ENCODE measurements at places on chromosomes 16 and 17. TPM values are rescaled to one million over a fixed set of nuclear protein-coding genes. Genes with fewer than 3 reads are reported as not detected.

DNA sequence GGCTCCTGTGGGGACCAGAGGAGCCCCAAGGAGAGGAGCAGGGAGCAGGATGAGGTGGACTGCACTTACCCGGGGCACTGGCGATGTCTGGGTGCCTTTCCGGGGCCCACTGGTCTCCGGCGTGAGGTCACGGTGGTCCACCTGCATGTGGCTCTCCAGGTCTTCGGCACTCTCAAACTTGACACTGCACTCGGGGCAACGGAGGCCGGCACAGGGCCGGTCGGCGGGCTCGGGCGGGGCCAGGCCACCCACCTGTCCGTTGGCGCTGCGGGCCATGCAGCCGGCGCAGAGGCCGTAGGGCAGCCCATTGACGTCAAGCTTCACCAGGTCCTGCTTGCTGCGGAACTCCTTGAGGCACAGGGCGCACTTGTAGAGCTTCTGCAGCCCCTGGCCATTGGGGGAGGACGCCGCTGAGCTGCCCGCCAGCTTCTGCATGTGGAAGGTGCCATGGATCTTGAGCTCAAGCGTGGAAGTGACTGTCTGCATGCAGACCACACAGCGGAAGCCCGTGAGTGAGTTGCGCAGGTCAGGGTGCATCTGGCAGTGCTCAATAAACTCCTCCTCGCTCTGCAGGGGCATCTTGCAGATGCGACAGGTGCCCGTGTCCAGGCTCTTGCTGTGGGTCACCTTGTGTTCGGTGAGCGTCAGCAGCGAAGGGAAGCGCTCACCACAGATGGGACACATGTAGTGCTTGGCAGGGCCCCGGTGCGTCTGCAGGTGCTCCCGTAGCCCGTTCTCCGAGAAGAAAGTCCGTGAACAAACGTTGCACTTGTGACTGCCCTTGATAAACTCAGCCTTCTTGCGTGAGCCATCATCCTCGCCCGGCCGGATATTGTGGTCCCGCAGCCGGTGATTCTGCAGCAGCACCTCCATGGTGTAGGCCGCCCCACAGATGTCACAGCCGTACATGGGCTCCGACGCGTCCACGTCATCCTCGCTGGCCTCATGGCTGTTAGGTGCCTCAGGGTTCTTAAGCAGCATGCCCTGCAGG lies 220.0 kb downstream of the ZNF423 start:
- no peak for DNase-seq
- H3K27me3 ChIP-seq, result no peaks in the 10 kb centered on the region
- no peak overlapping the region for H3K27ac ChIP-seq
- H3K36me3 ChIP-seq, result no peaks in the 10 kb centered on the region

DNA sequence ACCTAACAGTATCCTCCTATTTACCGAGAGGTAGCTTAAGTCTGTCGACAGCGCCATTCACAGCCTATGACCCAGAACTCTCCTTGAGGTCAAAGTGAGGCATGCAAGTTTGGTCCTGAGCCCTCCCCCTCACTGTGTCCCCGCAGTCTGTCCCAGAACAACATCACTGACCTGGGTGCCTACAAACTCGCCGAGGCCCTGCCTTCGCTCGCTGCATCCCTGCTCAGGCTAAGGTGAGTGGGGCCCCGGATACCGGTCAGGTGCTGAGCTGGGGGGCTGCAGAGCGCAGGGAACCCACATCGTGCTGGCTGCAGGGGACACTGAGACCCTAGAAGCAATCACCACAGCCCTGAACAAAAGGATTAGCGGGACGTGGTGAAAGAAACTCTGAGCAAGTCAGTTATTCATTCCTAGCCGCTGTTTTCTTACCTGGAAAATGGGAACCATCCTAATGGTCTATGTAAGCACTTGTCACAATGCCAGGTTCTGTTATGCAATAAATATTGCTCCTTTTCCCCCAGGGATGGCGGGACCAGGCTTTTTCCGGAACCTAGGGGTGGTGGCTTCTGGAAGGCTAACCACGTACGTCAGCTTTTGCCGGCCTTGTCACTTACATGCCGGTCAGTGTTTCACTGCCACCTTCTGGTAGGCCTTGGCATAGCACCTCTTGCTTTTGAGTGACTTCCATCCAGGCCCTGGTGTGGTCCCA lies 23.8 kb downstream of the DEXI start:
- H3K27me3 ChIP-seq, result no peaks in the 10 kb centered on the region
- H3K27ac ChIP-seq, result peak overlapping the region; percentile 51
- peaks cover 96% of the 10 kb centered on the region for H3K36me3 ChIP-seq

DNA sequence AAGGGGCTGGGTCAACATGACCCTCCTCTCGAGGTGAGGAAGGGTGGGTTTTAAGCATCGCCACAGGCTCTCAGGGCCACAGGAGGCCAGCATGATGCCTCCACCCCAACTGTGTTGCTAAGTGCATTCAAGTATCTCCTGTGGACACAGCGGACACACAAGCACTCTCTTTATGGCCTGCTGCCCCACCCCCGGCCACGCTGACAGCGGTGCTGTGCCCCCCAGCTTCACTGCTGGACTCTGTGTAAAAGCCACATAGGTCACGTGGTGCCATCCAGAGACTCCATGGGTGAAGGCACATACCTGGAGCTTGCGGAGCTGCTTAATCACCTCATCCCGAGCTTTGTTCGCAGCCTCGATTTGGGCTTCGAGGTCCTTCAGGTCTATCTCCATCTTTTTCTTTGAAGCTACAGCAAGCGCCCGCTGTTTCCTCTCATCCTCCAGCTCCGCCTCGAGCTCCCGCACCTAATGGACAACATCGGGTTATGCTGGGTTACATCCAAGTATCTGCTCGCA lies 51.5 kb downstream of the NDEL1 start:
- no peak overlapping the region for H3K4me3 ChIP-seq
- H3K36me3 ChIP-seq, result peaks cover 5% of the 10 kb centered on the region
- no peaks in the 10 kb centered on the region for H3K27me3 ChIP-seq
- H3K4me1 ChIP-seq, result no peaks in the 10 kb centered on the region

DNA sequence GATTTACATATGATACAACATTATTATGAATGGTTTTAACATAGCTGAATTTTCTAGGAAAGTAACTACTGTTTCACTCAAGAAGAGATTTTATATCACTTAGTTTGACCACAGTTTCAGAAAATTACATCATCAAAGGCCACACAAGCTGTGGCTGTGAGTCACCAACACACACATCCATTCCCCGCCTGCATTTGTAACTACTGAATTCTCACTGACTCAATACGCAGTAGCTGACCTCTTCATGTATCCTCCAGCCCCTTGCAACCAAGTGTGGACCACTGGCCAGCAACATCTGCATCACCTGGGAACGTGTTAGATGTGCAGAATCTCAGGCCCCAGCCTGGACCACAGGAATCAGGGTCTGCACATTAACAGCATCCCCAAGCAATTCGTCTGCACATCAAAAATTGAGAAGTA lies 197.6 kb downstream of the XYLT1 start:
- peaks cover 19% of the 10 kb centered on the region for H3K4me1 ChIP-seq
- no peak overlapping the region for H3K4me3 ChIP-seq
- no peak overlapping the region for H3K27ac ChIP-seq
- no peaks in the 10 kb centered on the region for H3K27me3 ChIP-seq

- no peaks in the 10 kb centered on the region for H3K4me1 ChIP-seq
- DNase-seq, result no peak
- H3K36me3 ChIP-seq, result no peaks in the 10 kb centered on the region
Observed at GRCh38 chr16:47987136-47987535, 168.7 kb downstream of the ABCC12 start.

- H3K27ac ChIP-seq, result no peak overlapping the region
- H3K4me3 ChIP-seq, result no peak overlapping the region
- H3K36me3 ChIP-seq, result peaks cover 3% of the 10 kb centered on the region
Observed at GRCh38 chr17:38717139-38717745, 12.2 kb downstream of the MLLT6 start.

- no peaks in the 10 kb centered on the region for H3K27me3 ChIP-seq
- no peak overlapping the region for H3K27ac ChIP-seq
- no peaks in the 10 kb centered on the region for H3K4me1 ChIP-seq
- H3K4me3 ChIP-seq, result no peak overlapping the region
- no peaks in the 10 kb centered on the region for H3K36me3 ChIP-seq
Observed at GRCh38 chr17:82281502-82282238, 8.2 kb upstream of the CSNK1D start.

GRCh38 chr17:44628243-44629188 lies 27.8 kb upstream of the MEIOC start:
- H3K4me3 ChIP-seq, result no peak overlapping the region
- H3K27ac ChIP-seq, result peak overlapping the region; percentile 72
- H3K4me1 ChIP-seq, result peaks cover 8% of the 10 kb centered on the region
- H3K36me3 ChIP-seq, result no peaks in the 10 kb centered on the region
- DNase-seq, result peak; percentile 65

DNA sequence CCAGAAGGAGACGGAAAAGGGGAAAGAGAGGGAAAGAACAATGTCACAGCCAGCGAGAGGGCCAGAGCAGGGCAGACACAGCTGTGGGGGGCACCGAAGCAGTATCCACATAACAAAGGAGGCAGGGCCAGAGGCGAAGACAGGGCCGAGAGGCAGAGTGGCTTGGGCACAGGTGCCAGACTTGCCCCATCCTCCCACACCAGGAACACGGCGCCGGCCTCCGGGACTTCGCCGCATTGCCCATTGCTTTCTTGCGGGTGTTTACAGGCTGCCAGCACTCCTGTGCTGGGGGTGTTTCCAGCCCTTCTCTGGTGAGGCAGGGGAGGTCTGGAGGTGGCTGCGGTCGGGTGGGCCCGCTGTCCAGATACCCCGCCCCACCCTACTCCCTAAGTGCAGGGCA lies 78.0 kb downstream of the ENGASE start:
- no peak overlapping the region for H3K27ac ChIP-seq
- H3K4me3 ChIP-seq, result no peak overlapping the region
- no peak for DNase-seq
- H3K27me3 ChIP-seq, result no peaks in the 10 kb centered on the region
- H3K36me3 ChIP-seq, result no peaks in the 10 kb centered on the region

GRCh38 chr17:1899403-1900000 lies 69.7 kb downstream of the RPA1 start:
- H3K27ac ChIP-seq, result no peak overlapping the region
- peaks cover 8% of the 10 kb centered on the region for H3K4me1 ChIP-seq
- no peak for DNase-seq
- H3K36me3 ChIP-seq, result peaks cover 42% of the 10 kb centered on the region
- no peaks in the 10 kb centered on the region for H3K27me3 ChIP-seq

GRCh38 chr16:23175651-23176050 lies 6.9 kb upstream of the SCNN1G start:
- no peaks in the 10 kb centered on the region for H3K27me3 ChIP-seq
- H3K36me3 ChIP-seq, result no peaks in the 10 kb centered on the region
- no peaks in the 10 kb centered on the region for H3K4me1 ChIP-seq
- H3K27ac ChIP-seq, result no peak overlapping the region
- no peak overlapping the region for H3K4me3 ChIP-seq

Gene NTN1
- 0.10 TPM for polyA plus RNA-seq

GRCh38 chr16:68116256-68116867 lies 31.2 kb downstream of the NFATC3 start:
- DNase-seq, result peak; percentile 54
- no peak overlapping the region for H3K4me3 ChIP-seq
- H3K36me3 ChIP-seq, result peaks cover 3% of the 10 kb centered on the region
- H3K4me1 ChIP-seq, result peaks cover 73% of the 10 kb centered on the region

Gene LRRC37A
- 2.7 TPM for polyA plus RNA-seq

DNA sequence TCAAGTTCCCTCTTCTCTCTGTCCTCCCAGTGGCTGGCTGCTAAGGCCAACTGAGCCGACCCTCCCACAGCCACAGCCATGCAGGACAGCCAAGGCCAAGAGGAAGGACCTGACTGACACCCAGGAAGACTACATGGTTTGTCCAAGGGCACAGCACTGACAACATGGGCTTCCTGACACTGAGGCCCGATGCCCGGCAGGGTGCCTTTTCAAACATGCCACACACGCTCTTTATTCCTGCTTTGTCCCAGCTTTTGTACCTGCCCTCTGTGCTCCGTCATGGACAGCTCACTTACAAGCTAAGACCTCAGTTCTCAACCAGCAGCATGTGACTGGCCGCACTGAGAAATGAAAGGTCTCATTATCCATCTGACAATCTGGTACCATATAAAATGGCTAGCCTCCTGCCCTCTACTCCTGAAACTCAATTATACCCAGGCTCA lies 45.8 kb downstream of the TEX2 start:
- no peaks in the 10 kb centered on the region for H3K36me3 ChIP-seq
- DNase-seq, result peak; percentile 26
- H3K27me3 ChIP-seq, result no peaks in the 10 kb centered on the region
- H3K4me3 ChIP-seq, result no peak overlapping the region
- H3K27ac ChIP-seq, result peak overlapping the region; percentile 60
- H3K4me1 ChIP-seq, result peaks cover 31% of the 10 kb centered on the region

All from B cell (primary cell).